ENCODE measurements at places on chromosomes 2 and 18. TPM values are rescaled to one million over a fixed set of nuclear protein-coding genes. Genes with fewer than 3 reads are reported as not detected.

WNT6 gene
- total RNA-seq: not detected

ZNF24 gene
- total RNA-seq: 27.5 TPM

GPR35 gene
- total RNA-seq: 0.19 TPM

SCN1A gene
- total RNA-seq: 0.25 TPM

TCF7L1 gene
- 2.0 TPM for total RNA-seq

TMEM185B gene
- total RNA-seq: 33.3 TPM

POMC gene
- total RNA-seq: 1.3 TPM

RAMP1 gene
- 14.9 TPM for total RNA-seq

CIB4 gene
- total RNA-seq: not detected

TLX2 gene
- 0.06 TPM for total RNA-seq

MC5R gene
- total RNA-seq: not detected

AOX1 gene
- 23.0 TPM for total RNA-seq

FOXI3 gene
- not detected for total RNA-seq

WNT10A gene
- total RNA-seq: not detected

SLC5A7 gene
- not detected for total RNA-seq

ANKRD62 gene
- total RNA-seq: not detected

SMC6 gene
- total RNA-seq: 17.6 TPM

RNF152 gene
- 89.0 TPM for total RNA-seq

SERPINB12 gene
- not detected for total RNA-seq

SNORC gene
- total RNA-seq: 0.93 TPM

PRKAG3 gene
- 0.40 TPM for total RNA-seq

KCNK3 gene
- 8.2 TPM for total RNA-seq

LYPD1 gene
- 21.7 TPM for total RNA-seq

CPLX4 gene
- not detected for total RNA-seq

LYG1 gene
- not detected for total RNA-seq

FOXD4L1 gene
- 0.06 TPM for total RNA-seq

BIRC6 gene
- 182 TPM for total RNA-seq
